ENCODE measurements at places on chromosomes 3 and 15.

- DNase-seq: no peak
Measured at GRCh38 chr15:50110285-50110684, 8.7 kb downstream of the ATP8B4 start.

- no peak for DNase-seq
Measured at GRCh38 chr3:46695177-46695961, 1.9 kb upstream of the ALS2CL start.

DNA sequence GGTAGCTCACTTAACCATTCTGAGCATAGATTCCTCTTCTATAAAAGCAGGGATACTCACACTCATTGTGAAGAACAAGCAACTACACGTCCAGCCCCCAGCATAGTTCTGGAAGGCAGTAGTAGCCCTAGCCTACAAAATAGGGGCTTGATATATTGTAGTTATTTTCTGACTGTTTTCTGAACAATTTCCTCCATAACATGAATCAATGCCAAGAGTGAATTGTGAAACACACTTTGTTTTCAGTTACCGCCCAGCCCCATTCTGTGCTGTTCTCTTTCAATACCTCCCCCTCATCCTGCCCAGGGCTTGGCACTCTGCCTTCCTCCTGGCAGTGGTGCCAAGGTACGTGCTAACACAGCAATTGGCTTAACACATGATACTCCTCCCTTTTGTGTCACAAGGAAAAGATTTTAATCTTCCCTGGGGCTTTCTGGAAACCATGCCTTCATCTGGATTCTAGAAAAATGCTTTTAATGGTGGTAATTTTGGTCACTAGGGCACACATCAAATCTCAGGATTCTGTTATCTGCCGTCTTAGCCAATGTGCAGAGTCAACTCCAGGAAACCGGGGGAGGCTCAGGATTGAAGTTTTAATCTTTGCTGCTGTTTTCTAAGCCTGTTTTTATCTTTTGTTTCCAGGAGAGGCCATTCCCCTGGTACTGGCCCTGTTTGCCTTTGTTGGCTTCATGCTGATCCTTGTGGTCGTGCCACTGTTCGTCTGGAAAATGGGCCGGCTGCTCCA is 37.2 kb downstream of the IL20RB start:
- DNase-seq: no peak

GRCh38 chr3:122580470-122580869 is 3.0 kb downstream of the PARP15 start:
- DNase-seq: no peak

DNA sequence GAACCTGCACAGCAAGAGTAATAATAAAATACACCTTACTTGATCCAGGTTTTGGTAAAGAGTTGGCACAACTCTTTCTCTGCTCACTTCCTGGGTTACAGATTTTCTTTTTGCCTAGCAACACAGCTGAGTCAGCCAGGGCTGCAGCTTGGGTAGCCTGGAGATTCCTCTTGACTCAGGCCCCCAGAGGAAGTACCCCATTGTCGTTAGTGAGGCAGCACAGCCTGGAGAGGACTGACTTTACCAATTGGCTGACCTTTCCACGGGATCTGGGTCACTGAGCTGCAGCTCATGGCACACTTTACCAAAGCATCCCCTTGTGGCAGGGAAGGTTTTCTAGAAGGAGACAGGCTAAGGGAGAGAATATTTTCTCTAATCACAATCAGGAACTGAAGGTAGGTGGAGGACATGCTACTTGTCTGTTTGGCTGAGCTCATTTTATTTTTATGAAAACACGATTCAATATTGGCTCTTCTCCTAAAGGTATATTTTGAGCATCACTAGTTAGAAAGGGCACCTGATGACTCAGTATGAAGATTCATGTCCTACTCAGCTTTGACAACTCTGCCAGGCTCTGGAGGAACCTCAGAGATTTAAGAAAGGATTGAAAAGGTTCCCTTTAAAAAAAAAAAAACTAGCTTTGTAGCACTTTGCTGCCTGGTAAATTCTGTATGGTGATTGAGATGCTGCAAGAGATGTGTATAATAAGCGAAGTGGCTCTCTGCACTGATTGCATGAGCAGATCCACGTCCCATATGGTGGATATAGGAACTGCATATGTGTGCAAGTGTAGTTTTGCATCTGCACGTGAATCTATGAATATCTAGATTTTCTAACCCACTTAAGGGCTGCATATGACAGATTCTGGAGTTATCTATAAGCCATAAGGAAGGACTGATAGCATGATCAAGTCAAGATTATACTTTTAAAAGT is 124.8 kb downstream of the CHDH start:
- no peak for DNase-seq

DNA sequence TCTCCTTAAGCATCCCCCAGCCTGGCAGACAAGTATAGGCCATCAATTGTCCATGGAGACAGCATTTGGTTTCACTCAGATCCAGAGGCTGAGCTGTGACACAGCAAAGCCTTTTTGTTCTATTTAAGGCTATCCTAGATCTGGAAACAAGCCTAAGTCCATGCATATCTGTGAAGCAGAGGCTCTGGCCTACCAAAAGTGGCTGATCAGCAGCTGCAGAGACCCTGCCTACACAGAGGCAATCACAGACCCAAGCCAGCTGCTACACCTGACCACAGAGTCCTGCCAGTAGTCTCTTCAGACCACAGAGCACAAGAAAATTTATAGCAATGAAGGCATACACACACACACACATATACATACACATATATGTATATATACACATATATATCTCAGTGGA is 501.7 kb upstream of the ARPP21 start:
- no peak for DNase-seq

DNA sequence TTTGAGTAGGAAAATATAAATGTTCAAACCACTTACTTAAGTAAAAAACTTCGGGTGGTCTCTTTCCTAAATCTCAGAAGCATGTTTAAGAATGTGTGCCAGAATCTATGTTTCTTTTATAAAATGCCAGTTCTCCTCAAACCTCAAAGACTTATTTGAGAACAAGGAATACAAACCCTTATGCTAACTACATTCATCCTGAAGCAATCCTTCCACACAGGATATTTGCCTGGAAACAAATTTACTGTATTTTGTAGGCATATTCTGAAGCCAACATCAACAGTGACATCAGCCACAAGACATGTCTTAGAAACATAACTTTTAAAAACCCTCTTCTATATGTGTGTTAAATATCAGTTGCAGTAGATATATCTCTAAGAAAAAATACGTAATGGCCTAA is 1077.0 kb downstream of the ROBO1 start:
- no peak for DNase-seq
